ENCODE measurements at places on chromosomes 4 and X. TPM values are rescaled to one million over a fixed set of nuclear protein-coding genes. Genes with fewer than 3 reads are reported as not detected.
A peak's percentile ranks its signal among the peaks of the same experiment; 100 is the strongest.

GRCh38 chr4:8705161-8706145, 112.9 kb downstream of the CPZ start:
- H3K4me3 ChIP-seq: no peak overlapping the region
- H3K27ac ChIP-seq: no peak overlapping the region
- H3K36me3 ChIP-seq: no peaks in the 10 kb centered on the region
- peaks cover 26% of the 10 kb centered on the region for H3K4me1 ChIP-seq
- H3K27me3 ChIP-seq: peaks cover 97% of the 10 kb centered on the region

DNA sequence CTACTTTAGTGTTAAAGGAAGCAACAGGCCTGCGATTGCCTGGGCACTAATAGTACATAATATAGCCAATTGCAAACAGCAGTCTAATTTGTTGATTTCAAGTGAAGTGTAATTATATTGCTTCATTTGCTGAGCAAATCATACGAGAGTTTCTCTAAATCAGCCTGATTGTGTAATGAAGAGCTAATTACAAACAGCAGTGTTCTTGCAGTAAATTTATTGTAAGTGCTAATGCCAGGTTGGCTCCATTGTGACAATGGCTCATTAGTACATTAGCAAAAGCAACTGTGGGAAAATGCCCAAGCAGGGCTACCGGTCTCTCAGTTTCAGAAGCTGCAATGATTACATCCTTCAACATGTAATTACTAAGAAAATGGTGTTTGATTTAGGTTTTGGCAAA, 591.5 kb downstream of the GALNTL6 start:
- H3K36me3 ChIP-seq: no peaks in the 10 kb centered on the region
- H3K4me1 ChIP-seq: no peaks in the 10 kb centered on the region
- no peak for DNase-seq
- H3K27me3 ChIP-seq: no peaks in the 10 kb centered on the region
- H3K27ac ChIP-seq: no peak overlapping the region
- H3K4me3 ChIP-seq: no peak overlapping the region

DNA sequence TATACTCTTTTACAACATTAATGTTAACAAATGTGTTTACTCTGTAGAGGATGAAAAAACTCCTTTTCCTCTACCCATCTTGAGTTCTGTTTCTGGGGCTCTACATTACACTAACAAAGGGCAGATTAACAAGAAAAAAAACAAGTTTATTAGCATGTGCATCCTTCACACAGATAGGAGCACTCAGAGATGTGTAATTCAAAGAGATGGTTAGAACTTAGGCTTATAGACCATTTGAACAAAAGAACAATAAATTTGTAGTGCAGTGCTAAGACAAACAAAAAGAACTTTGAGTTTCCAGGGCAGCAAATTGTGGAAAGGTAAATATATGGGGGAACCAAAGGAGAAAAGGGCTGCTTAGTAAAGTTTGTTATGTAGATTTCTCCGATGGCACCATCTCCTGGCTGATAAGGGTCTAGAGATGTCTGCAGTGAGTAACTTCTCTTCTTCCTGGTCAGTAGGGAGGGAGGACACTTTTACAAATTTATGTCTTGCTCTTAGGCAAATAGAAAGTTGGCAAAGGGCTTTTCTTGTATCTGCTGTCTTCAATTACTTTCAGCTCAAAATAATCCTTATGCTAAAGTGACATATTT, 1249.9 kb upstream of the TENM3 start:
- H3K4me3 ChIP-seq: no peak overlapping the region
- DNase-seq: no peak
- H3K36me3 ChIP-seq: no peaks in the 10 kb centered on the region
- H3K27me3 ChIP-seq: no peaks in the 10 kb centered on the region
- no peak overlapping the region for H3K27ac ChIP-seq

GRCh38 chrX:80812176-80812575, 2.5 kb upstream of the BRWD3 start:
- H3K27me3 ChIP-seq: no peaks in the 10 kb centered on the region
- peaks cover 5% of the 10 kb centered on the region for H3K4me1 ChIP-seq
- DNase-seq: no peak
- H3K4me3 ChIP-seq: peak overlapping the region; percentile 47

DNA sequence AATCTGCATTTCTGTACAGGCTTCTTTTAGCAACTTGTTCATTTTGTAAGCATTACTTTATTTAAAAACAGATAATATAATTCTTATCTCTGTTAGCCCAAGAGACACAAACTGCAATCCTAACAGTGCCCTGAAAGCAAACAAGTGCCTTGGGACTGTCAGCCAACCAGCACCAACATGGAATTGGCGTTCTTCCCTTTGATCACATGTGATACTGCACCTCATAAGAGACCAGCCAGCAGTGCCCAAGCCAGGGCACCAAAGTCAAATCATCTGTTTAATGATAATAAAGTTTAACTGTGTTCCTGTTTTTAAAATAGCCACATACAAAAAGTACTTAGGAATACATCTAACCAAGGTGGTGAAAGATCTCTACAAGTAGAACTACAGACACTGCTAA, 223.2 kb downstream of the PRDM5 start:
- no peaks in the 10 kb centered on the region for H3K27me3 ChIP-seq
- no peak for DNase-seq
- H3K27ac ChIP-seq: no peak overlapping the region
- H3K4me3 ChIP-seq: no peak overlapping the region
- H3K4me1 ChIP-seq: peaks cover 8% of the 10 kb centered on the region
- peaks cover 7% of the 10 kb centered on the region for H3K36me3 ChIP-seq

Gene GPRASP3
- 21.4 TPM for total RNA-seq

Gene CPE
- 65.2 TPM for total RNA-seq

Gene LARP7
- total RNA-seq: 50.0 TPM

Gene STK32B
- 3.4 TPM for total RNA-seq

Data from neural crest cell (in vitro differentiated cells).